ENCODE measurements at places on chromosomes 5 and 9.

- no peak for DNase-seq
These were observed at the start of gene OR1B1 for GRCh38 chr9:122657527-122657926. Gene OR1B1 (minus strand): TSS chr9:122657627.

- no peak for DNase-seq
These were observed 34.5 kb upstream of the LIFR start for GRCh38 chr5:38590838-38591522.

GRCh38 chr5:32638309-32638708 is 53.0 kb downstream of the SUB1 start:
- no peak for DNase-seq

DNA sequence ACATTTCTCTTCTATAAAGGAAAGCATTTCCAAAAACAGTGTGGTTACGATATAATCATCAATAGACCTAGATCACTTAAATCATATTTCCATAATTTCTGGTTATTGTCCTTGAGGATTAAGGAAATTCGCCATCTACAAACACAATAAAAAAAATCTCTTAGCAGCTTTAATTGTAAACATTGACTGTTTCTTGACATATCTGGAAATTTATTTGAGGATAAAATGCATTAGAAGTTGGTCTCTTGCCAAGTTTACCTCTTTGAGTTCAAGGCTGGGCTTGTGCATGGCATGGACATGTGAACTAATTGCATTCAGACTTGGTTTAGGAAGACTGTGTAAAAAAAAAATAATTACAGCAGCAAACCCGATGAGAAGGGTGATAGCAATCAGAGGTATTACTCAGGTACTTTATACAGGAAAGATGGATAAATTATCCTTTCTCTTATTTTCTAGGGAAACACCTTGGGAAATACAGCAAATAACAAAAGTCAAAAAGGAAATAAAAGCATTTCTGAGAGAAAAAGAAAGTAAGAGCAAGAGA is 237.9 kb downstream of the SLF1 start:
- DNase-seq, result no peak

DNA sequence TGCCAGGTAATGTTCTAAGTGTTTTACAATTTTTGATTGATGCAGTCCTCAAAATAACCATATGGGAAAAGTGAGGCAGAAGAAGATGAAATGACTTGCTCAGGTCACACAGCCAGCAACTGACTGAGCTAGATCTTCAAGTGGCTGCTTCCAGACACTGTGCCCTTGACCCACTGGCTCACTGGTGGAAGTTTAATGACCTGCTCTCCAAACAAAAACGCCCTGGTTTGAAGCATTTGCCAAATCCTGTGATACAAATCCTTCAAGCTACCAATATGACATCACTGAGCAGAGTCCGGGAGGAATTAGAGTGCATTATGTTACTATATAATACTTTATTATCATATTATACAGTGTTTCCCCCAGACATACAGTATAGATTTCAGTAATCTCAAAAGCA is 459.4 kb downstream of the GADD45G start:
- no peak for DNase-seq

DNA sequence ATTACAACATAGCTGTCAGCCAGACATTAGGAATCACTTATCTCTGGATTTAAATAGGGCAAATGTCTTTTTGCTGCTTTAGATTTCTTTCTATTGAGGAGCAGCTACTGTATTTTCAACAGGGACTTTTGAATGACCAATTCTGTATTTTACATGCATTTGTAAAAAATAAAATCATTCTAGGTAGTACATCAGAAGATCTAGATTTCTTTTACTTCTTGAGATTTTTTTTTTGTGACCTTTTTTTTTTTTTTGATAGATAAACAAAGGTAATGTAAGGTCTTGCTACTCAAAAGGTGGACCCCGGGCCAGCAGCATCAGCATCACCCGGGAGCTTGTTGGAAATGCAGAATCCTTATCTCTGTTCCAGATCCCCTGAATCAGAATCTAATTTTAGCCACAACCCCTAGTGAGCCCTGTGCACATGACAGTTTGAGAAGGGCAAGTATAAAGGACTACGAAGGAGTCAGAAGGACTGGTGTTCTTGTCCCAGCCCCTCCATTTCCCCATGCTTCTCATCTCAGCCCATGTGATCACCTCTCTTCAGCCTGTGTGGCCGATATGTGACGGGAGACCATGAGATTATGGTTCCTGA is 37.7 kb upstream of the CKMT2 start:
- no peak for DNase-seq

- no peak for DNase-seq
These were observed 101.3 kb downstream of the FBXL7 start for GRCh38 chr5:15601274-15601673.

GRCh38 chr5:66802941-66803340 is 206.7 kb downstream of the MAST4 start:
- DNase-seq, result no peak
